NCI-H774 (cell line): ENCODE measurements at places on chromosomes 7 and 10.
A peak's percentile ranks its signal among the peaks of the same experiment; 100 is the strongest.

GRCh38 chr7:37686556-37687345, 3.2 kb downstream of the GPR141 start:
- no peak for DNase-seq

DNA sequence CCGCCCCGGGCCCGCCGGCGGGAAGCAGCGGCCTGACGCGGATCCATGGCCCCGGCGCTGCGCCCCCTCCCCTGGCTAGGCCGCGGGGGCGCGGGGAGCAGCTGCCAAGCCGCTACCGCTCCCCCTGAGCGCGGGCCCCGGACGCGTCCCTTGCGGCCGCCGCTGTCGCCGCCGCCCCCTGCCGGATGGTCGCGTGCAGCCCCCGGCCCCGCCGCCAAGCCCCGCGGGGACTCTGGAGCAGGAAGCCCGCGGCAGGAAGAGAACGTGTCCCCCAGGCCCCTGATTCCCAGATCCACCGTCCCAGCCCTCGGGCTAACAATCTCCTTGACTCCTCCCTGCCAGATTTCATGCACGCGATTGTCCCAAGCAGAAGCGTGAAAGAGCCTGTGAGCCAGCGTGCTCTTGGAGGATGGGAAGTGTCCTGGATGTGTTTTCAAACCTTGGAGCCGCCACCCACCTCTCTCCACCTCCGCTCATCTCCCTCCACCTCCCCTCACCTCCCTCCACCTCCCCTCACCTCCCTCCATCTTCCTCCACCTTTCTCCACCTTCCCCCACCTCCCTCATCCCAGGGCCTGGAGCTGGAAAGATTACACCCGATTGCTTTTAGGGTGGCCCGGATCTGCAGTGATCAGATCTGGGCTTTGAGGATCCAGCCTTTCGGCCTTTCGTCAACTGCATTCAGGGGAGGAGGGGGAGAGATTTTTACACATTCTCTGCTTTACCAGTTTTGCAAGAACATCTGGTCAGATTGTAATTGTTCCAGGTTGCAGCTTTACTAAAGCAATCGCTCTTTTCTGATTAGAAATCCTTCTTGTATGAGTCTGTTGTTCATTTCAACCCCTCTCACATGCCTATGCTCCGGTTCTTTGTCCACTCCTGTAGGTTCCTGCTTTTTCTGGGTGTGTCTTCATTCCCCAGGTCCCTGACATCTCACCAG, 570 bp upstream of the PRTFDC1 start:
- DNase-seq: no peak

- no peak for DNase-seq
Observed at GRCh38 chr7:5218564-5219360, 28.7 kb downstream of the WIPI2 start.

DNA sequence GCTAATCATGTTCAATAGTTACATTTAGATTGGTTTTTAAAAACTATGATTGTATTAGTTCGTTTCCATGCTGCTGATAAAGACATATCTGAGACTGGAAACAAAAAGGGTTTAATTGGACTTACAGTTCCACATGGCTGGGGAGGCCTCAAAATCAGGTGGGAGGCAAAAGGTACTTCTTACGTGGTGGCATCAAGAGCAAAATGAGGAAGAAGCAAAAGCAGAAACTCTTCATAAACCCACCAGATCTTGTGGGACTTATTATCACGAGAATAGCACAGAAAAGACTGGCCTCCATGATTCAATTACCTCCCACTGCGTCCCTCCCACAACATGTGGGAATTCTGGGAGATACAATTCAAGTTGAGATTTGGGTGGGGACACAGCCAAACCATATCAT, 34.1 kb upstream of the CC2D2B start:
- DNase-seq: no peak

DNA sequence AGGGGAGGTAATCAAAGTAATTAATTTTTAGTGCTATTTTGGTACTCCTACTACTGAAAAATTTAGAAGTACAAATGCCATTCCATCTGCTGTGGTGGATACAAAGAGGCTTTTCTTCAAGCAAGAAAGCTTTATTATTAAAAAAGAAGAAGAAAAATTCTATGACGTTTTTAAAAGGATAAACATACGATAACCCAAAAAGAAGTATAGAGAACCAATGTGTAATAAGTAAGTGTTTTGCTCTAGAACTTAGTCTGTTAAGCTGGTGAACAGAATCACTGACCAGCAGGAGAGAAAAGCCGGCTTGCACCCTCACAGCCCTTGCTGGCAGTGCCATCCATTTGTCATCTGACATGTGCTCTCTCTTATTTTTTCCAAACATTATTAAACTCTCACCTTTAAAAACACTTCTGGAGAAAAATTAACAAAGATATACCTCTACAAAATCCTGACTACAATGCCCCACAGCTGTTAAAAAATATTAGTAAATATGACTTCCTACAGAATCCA, 81.5 kb downstream of the SRPK2 start:
- DNase-seq: no peak

GRCh38 chr10:91416339-91416855, 6.3 kb downstream of the HECTD2 start:
- no peak for DNase-seq

DNA sequence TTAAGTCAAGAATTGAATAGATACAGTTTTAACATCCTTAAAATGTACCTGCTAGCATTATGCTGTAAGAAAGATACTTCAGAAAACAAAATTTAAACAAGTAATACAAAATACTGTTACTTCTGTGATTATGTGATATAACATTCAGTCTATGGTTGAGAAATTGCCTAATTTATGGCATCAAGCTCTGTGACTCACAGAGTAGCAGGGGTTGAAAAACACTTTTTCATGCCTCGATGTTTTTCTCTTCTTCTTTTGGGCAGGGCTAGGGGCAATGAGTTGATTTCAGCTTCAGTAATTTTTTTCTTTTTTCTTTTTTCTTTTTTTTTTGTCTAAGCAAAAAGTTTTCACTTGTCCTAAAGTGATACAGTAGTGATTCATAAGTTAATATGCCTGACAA, 209.2 kb downstream of the MBL2 start:
- DNase-seq: no peak

DNA sequence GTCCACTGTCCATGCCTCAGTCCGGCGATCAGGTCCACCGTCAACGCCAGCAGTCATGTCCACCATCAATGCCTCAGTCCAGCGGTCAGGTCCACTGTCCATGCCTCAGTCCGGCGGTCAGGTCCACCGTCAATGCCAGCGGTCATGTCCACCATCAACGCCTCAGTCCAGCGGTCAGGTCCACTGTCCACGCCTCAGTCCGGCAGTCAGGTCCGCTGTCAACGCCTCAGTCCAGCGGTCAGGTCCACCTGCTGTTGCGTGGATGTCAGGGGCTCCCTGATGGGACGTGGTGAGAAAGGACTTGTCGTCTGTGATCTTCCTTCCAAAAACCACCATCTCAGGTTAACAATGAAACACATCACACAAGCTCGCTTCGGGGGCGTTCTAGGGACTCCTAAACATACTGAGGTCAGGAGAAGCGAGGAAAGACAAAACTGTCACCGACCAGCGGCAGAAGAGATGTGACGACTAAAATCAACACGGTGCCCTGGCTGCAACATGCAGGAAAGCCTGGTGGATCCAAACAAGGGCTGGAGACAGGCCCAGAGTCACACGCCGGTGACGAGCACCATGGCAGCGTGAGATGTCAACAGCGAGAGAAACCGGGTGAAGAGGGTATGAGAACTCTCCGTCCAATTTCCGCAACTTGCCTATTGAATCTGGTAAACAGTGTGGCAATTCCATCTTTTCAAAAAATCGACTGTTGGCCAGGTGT, 264.2 kb downstream of the MAD1L1 start:
- no peak for DNase-seq

DNA sequence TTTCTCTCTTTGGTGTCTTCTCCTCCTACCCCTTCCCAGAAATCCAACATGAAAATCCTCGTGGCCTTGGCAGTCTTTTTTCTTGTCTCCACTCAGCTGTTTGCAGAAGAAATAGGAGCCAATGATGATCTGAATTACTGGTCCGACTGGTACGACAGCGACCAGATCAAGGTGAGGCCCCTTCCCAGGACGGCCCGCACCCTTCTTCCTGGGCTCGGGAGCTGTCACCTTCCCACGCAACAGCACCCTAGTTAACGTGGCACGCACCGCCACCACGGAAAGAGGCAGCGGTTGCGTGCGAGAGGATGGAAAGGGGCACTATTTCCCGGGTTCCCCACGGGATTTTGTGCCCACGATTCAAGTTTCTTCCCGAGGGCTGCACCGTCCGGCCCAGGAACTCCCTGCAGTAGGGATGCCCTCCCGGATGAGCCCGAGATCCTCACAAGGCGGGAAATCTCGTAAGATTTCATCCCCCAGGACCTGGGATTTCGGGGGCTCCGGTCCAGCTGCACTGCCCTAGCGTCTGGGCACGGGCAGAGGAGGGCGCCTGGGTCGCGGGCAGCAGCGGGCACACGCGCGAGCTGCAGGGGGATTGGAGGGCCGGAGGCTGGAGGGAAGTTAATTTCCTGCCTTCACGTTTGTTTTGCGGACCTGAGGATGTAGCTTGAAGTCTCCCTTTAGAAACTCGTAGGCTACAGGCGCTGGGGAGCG, 834 bp downstream of the TAC1 start:
- DNase-seq: no peak

DNA sequence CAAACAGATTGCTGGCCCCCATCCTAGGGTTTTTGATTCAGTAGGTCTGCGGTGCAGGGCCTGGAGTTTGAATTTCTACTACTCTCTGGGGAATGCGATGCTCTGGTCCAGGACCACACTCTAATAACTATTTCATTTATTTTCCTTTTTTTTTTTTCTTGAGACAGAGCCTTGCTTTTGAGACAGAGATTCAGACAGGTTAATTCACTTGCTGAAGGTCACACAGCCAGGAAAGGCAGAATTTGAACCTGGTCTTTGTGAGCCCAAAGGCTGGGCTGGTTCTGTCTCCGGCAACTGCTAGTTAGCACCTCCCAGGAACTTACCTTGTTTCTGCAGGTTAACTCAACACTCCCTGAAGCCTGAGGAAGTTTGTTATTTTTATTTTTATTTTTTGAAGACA, 11.5 kb downstream of the SPACDR start:
- no peak for DNase-seq

- DNase-seq: no peak
Observed at GRCh38 chr7:131222171-131222570, 105.5 kb upstream of the MKLN1 start.

- no peak for DNase-seq
Observed at GRCh38 chr10:17009212-17009700, 120.4 kb downstream of the CUBN start.

DNA sequence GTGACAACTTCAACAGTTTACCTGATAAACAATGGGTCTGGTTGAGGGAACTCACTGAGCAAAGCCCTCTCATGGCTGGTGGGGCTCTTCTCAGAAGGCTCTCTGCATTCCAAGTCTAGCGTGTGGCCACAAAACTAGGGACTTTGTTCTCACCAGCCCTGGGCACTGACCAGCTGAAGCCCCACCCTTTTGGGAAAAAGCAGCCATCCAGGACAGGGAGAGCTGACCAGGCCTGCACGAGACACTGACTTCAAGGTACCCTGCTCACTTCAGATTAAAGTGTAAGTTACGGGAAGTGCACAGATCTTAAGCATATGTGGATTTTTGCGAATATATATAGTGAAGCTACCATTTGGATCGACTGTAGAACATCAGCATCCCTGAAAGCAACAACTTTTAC, 67.4 kb upstream of the LRRC4 start:
- no peak for DNase-seq

DNA sequence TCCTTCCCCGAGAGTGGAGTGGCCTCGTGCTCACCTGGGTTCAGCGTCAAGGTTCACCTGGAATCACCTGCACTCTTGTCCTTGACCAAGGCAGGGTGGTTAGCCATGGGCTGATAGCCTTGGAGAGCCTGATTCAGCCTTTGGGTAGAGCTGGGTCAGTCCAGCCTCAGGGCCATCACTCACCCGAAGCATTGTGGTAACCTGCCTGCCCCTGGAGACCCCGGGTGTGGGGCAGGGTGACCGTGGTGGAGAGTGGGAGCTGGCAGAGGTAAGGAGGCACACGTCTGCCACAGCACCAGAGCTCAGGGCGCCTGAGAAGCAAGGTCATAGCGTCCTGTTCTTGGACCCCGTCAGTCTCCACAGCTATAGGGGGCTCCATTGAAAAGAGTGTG, 27.8 kb upstream of the WDFY4 start:
- no peak for DNase-seq

GRCh38 chr7:37045681-37046179, 321.4 kb upstream of the AOAH start:
- DNase-seq: no peak

DNA sequence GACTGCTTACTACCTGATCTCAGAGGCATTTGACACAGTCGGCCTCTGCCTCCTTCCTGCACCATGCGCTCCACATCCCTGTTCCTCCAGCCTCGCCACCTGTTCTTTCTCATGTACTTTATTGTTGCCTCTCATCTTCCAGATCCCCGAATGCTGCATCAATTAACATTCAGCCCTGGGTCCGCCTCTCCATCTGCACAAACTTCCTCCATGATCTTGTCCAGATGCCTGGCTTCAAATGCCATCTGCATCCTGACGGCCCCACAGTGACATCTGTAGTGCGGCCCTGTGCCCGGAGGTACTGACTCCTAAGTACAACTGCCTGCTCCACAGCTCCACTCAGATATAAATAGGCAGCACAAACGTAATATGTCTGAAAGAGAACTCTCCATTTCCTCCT, 51.2 kb upstream of the STK17A start:
- no peak for DNase-seq

- DNase-seq: no peak
Observed at GRCh38 chr10:105149371-105149891, 508.3 kb downstream of the SORCS3 start.

GRCh38 chr7:43647673-43648472, 65.0 kb downstream of the STK17A start:
- no peak for DNase-seq

GRCh38 chr7:132211971-132212370, 364.3 kb downstream of the PLXNA4 start:
- no peak for DNase-seq

DNA sequence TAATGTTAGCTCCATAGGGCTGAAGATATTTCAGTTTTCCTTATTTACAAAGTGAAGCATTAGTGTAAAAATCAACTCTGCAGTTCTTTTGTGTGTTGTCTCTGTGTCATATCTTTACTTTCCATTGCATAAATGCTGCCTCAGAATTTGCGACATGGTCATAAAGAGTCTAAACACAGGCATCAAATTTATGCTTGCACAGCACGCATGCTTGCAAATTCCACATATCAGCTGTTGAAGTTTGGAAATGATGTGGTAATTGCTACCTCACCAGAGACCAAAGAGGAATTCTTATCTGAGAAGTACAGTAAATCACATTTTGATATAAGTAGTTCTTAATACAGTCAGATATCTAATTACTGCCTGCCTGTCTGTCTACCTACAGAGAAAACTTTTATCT, 348.2 kb upstream of the GRM3 start:
- DNase-seq: no peak

DNA sequence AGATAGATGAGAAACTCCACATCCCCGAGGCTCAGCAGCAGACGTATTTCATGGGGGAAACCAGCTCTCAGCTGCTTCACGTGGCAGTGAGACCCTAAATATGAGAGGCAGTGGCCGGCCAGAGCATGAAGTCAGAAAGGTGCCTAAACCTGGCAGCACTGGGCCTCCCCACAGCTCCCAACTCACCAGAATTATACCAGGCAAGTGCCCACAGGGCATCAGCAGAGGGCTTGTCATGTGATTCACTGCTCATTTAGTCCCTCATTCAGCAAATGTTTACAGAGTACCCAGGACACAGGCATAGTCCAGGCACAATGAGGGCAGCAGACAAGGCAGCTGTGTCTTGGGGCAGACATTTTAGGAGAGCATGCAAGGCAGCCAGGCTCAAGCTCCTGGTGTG, 212.6 kb downstream of the PTPRN2 start:
- DNase-seq: peak; percentile 83

- DNase-seq: no peak
Observed at GRCh38 chr7:21169667-21170580, 258.0 kb upstream of the SP4 start.
